ENCODE measurements at places on chromosomes 12 and 14.

- DNase-seq, result no peak
Observed at GRCh38 chr14:80805136-80805535, 136.4 kb downstream of the CEP128 start.

- DNase-seq, result no peak
Observed at GRCh38 chr12:2739832-2740641, 54.7 kb upstream of the FKBP4 start.

- no peak for DNase-seq
Observed at GRCh38 chr14:22039938-22040780, 366.5 kb upstream of the OR4E1 start.

DNA sequence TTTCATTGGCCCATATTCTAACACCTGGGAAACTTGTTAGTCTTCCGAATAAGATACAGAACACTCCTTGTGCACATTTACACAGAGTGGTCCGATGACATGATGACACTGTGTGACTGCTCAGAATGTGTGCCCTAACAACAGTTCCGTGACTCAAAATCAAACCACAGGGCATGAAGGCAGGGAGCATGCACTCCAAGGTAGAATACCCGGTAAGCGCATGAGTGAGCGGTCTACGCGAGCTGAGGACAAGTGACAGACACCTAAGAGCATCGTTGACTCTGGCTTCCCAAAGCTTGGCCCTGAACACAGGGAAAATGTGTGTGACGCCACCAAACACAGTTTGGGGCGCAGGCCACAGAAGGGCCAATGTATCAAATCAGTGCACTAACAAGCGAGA is 18.6 kb downstream of the CLIP1 start:
- DNase-seq, result no peak

DNA sequence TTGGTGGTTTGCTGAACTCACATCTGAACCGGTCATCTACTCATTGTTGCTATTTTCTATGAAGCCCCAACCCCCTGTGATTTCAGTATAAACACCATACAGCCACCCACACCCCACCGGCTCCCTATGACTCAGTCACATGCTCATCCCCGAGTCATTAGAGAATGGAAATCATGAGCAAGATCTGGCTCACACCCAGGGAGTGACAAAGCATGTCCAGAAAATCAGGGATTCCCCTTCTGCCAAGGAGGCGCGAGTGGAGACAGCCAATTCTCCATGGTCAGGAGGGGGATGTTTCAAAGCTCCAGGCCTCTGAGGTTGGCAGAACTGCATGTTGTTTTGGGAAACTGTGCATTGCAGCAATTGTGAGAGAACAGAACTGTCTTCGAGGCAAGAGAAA is 657.5 kb upstream of the TBX3 start:
- peak; percentile 96 for DNase-seq

GRCh38 chr12:107126796-107127481 is 33.6 kb upstream of the CRY1 start:
- no peak for DNase-seq

DNA sequence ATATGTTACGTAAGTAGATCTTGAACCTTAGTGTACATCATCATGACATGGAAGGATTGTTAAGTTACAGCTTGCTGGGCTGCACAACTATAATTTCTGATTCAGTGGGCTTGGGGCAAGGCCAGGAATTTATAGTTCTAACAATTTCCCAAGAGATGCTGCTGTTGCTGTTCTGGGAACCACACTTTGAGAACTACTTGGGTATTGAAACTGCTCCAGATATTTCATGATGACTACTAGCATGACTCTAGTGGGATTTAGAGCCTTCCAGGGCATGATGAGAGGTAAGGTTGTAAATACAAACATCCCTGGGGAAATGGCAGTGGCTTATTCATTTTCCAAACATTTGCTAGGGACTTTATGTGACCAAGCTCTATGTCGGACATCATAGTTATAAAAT is 904.8 kb upstream of the SEL1L start:
- DNase-seq, result no peak

DNA sequence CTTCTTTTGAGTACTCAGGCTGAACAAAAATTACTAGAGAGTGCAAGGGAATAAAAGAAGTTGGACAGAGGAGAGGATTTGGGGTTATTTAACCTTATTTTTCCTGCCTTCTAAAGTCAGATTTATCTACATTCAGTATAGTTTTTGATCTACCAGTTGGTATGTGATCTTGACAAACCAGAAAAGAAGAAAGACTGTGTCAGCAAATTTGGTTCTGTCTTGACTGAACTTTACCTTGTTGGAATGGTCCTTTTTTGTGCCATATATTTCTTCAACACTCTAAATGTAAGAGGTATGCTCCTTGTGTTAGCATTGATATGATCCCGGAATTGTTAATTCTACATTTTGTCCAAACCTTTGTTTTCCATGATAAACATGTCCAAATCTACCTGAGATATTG is 47.7 kb upstream of the ADAMTS20 start:
- DNase-seq, result no peak

DNA sequence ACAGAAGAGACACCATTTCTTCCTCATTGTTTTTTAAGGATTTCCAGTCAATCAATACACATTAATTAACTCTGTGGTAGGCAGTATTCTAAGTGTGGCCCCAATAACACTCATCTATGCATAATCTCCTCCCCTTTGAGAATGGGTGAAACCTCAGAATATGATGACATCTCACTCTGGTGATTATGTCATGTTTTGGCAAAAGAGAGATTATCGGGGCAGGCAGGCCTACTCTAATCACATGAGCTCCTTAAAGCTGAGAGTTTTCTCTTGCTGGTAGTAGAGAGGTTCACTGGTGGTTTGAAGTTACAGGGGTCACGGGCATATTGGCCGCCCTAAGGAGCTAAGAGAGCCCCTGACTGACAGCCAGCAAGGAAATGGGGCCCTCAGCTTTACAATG is 7.1 kb upstream of the LGMN start:
- no peak for DNase-seq

- no peak for DNase-seq
Observed at GRCh38 chr12:63995512-63995911, 151.0 kb downstream of the SRGAP1 start.

DNA sequence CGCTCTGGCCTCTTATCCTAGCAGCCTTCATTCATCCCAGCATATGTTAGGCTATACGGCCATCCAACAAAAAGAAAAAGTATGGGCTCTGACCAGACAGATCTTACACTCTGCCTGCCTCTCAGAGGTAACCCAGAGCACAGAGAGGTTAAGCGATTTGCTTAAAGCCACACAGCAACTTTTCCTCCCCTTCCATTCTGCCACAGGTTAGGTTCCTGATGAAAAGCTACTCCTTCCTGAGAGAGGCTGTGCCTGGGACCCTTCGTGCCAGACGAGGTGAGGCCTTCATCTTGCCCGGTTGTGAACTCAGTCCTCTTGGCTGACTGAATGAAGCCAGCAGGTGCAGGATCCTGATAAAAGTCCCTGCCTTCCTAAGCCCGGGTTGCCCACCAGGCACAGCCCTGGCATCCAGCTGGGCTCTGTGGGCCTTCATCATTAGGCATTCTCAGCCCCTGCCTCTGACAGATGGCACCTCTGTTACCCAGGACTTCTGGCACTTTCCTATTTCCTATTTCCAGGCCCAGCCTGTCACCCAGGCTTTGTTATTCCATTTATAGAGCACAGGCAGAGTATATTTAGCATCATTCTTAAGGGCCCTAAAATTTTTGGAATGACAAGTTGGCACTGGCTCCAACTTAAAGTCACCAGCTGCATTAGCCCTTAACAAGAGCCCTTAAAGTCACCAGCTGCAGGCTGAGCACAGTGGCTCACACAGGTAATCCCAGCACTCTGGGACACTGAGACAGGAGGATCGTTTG is 12.8 kb downstream of the SOAT2 start:
- no peak for DNase-seq

- no peak for DNase-seq
Observed at GRCh38 chr14:88437658-88438057, 52.2 kb downstream of the SPATA7 start.

DNA sequence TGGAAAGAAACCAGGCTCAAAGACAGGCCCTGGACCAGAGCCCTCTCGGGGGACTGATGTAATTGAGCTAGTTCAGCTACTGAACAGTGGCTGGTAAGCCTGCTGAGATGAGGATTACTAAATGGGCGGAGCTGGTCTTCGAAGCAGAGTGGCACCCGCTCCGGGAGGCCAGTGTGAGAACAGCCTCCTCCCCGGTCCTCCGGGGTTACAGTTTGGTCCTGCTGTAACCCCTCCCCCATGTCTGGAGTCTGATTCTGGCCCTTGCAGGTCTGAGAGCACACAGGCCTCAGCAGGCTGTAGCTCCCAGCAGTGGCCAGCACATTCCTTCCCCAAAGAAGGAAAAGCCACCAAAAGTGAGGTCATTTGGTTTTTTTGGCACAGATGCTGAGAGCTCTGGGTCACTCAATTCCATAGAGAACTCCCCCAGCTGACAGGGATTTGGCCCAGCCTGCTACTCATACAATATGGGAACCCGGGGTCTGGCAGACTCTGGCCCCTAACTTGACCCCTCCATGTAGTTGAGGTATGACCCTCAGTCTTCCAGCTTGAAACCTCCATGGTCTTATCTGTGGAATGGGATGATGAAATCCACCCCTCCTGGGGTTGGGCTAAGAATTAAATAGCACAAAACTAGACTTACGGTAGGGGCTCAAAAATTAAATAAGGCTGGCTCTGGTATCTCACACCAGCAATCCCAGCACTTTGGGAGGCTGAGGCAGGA is 39.0 kb downstream of the ACTN1 start:
- peak; percentile 94 for DNase-seq

GRCh38 chr12:4089121-4089606 is 184.4 kb upstream of the CCND2 start:
- DNase-seq, result no peak

DNA sequence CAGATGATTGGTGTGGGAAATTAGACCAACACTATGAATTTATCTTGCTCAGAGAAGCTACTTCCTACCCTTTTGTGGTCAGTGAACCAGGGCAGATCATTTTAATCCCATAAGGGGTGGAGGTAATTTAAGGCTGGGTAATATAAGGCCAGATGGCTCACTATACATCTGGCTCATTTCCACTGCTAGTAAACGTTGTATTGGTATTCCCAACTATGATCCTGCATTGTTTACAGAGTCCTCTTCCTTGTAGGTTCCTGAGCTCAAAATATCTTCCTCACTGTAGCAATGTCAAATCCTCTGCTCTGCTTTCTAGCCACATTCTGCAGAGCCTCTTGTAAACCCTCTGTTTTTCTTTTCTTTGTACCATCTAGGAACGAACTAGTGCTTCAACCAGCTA is 93.0 kb upstream of the MGAT4C start:
- no peak for DNase-seq

GRCh38 chr14:53151523-53152183 is 1.5 kb downstream of the DDHD1 start:
- DNase-seq, result no peak

DNA sequence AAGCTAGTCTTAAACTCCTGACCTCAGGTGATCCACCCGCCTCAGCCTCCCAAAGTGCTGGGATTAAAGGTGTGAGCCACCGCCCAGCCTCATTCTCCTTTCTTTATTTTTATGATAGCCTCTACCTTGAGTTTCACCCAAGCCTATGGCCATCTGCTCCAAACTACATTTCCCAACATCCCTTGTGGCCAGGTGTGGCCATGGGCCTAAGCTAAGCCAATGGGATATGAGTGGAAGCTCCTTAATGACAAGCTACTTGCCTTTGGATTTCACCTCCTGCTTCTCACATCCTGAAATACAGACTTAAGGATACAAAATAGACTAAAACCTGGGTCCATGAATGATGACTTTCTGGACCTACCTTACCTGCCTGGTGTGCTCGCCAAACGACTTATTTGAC is 46.2 kb downstream of the DPF3 start:
- DNase-seq, result no peak

DNA sequence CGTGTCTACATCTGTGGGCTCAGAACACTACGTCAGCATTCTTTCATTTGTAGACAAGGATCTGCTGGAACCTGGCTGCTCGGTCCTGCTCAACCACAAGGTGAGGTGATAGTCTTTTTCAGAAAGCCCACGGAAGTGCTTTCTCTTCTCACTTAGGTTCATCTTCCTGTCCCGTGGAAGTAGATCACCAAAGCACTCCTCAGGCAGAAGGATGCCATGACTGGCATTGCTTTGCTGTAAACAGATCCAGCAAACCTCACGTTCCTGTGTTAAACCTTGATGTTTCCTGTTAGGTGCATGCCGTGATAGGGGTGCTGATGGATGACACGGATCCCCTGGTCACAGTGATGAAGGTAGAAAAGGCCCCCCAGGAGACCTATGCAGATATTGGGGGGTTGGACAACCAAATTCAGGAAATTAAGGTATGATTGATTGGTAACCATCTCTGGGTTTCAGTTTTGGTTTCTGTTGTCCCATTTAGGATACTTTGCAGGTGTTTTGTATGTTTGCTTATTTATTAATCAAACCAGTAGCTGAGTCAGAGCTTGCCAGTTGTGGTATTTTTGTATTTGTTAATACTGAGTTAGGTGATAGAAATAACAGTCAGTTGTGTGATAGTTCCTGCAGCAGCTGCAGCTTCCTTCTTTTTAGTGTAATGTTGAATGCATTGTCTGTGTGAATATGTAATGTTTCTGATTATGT is 7.5 kb downstream of the PSMC1 start:
- DNase-seq, result no peak

DNA sequence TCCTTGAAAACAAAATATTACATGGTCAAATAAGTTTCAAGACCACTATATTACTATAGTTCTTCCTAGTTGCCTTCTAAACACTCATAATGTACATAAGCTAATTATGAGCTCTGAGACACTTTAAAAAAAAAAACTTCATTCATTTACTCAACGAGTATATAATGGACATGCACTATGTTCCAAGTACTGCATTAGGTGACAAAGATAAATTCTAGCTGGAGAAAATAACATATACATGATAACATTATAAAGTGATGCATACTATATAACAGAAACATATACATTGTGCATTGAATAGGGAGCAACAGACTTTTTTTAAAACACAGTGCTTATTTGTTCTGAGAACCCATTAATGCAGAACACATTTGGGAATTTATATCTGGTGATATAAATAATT is 202.3 kb downstream of the NELL2 start:
- DNase-seq, result no peak

- DNase-seq, result no peak
Observed at GRCh38 chr12:54036620-54037359, 3.9 kb downstream of the HOXC5 start.
